Brain pericyte (primary cell): ENCODE measurements at places on chromosomes 12 and 14.

DNA sequence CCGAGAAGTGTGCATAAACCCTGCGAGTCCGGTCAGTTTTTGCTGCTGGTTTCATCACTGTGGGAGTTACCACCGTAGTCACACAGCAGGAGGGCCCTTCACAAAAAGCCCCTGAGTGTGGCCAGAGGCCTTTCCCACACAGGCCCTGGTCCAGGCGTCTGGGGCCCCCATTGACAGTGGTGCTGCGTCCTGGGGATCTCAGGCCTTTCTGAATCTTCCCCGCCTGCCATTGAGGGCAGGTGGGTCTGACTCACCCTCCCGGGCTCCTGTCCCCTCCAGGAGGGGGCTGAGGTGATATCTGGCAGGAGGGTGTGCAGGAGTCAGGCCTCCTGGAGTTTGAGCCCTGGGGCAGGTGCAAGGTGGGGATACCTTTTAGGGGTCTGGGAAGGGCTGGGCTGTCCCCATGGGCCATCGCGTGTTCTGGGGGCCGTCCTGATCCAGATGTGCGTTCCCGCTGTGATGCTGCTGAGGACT is 358.5 kb downstream of the TMEM121 start:
- no peak for DNase-seq

DNA sequence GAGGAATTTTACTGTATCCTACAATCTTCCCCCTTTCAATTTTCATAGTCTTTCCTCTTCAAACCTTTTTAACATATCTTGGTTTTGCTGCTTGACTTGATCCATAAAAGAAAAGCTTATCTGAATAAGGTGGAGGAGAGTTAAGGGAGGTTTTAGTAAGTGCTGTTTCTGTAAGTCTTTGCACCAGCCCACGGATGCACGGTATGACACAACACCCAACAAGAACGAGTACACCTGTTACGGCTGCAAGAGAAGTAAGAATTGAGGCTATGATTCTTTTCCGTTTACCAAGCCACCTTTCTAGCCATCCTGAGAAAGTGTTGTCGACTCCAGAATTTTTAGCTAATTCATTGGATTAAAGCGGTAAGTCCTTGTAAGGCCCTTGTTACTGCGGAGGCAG is 26.1 kb upstream of the CPNE8 start:
- DNase-seq: no peak

- no peak for DNase-seq
Measured at GRCh38 chr12:60399064-60399463, 803.2 kb downstream of the SLC16A7 start.

DNA sequence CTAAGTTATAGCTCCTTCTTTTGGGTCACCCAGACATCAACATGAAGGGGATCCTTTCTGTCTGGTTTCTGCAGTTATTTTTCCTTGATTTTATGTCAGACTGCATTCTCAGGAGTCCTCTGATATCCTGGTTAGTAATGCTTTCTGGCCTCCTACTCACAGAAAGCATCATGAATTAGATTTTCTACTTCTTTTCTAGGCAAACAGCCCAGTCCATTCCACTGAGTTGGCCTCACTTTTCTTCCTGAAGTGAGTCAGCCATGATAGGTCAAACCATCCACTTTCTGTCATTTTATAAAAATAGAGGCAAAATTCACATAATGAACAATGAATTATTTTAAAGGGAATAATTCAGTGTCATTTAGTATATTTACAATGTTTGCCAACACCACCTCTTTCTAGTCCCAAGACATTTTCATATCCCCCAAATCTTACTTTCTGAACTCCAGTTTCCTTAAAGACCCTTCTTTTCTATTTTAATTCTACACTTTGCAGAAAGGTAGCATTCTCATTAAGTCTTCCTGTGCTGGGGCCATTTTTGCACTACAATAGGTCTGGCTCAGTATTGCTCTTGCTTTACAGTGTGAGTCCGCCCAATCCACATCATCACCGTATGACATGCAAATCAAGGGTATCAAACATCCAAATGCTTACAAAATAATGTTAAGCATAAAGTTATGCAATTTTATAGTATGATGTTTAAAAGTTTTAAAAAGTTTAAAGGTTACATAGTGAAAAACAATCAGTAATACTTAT is 95.1 kb downstream of the UNC79 start:
- no peak for DNase-seq

GRCh38 chr12:2583642-2584401 is 210.9 kb upstream of the FKBP4 start:
- DNase-seq: no peak

GRCh38 chr14:84581041-84581440 is 948.9 kb upstream of the FLRT2 start:
- no peak for DNase-seq

- DNase-seq: no peak
Measured at GRCh38 chr12:19633641-19634040, 194.3 kb downstream of the AEBP2 start.

DNA sequence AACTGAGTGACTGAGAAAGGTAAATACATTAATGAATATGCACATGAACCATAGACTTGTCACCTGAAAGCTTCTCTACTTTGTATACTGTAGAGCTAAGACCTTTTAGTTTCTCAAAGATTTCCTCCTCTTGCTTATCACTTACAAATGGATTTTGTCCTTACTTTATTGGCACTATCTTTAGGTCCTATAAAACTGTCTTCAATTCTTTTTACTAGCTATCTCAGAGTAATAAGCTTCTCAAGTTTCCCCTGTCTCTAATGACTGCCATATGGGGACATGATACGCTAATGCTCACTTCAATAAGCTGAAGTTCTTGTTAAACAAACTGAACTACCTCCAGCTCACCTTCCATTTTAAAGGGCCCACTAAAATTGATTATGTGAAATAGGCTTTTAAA is 468.2 kb upstream of the CCDC196 start:
- no peak for DNase-seq

GRCh38 chr12:87883806-87884205 is 145.4 kb downstream of the C12orf50 start:
- no peak for DNase-seq

GRCh38 chr14:104734051-104734587 is 10.1 kb downstream of the ADSS1 start:
- DNase-seq: no peak

DNA sequence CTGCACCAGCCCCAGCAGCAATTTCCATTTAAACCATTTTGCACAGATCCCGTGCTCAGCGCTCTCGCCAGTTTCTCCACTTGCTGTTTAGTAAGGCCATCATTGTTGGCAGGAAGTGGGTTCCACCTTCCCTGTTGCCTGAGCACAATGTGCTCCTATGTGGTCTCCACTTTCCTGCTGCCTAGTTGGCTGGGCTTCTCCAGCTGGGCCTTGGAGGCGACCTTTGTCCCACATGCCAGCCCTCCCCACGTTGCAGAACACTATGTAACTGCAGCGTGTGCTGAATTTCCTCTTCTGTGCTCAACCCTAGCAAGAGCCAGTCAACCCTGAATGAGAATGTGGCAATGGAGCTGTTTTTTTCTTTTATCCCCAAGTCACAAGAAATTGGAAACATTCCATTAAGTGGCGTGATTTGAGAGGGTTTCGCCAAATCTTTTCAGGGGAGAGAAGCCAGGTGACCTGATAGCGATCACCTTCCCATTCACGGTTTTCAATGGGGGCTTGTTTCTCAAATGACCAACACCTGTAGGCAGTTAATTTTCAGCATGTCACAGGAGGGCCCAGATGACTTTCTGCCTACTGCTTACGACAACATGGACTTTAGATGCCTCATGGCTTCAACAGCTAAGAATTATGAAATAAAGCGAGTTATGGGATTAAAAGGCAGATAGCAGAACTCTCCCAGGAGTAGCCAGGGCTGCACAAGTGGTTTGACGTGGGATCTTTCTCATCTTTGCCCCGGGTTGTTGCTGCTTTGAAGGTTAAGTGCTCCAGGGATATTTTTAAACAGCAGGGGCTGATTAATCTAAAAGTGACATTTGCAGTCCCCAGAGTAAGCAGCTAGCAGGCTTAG is at the start of gene ACACB:
ACACB (plus strand) TSS at position 830 of the 853 bp plus-strand sequence. CDS start 22,819 bp downstream, outside the sequence.
- no peak for DNase-seq

DNA sequence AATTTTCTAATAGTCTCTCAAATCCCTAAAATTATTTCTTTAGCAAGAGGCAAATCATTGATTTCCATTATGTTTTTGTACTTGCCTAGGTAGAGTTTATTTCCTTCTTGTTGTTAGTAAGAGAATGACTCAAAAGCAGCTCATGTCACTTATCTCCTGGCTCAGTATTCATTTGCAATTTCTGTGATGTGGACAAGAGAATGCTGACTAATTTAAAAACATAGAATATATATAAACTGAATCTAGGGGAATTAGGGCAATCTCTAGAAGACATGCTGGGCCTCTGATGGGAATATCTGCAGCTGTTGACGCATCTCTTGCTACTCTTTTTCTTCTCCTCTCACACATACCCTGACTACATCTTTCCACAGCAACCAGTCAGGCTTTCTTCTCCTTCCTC is 130.8 kb upstream of the PRKD1 start:
- no peak for DNase-seq

GRCh38 chr12:10562306-10562933 is 51.0 kb downstream of the MAGOHB start:
- DNase-seq: no peak

GRCh38 chr14:60590991-60591414 is 58.3 kb downstream of the SIX1 start:
- DNase-seq: no peak

GRCh38 chr14:80959496-80959895 is 4.1 kb downstream of the TSHR start:
- no peak for DNase-seq

- no peak for DNase-seq
Measured at GRCh38 chr14:27256805-27257204, 659.0 kb upstream of the NOVA1 start.

DNA sequence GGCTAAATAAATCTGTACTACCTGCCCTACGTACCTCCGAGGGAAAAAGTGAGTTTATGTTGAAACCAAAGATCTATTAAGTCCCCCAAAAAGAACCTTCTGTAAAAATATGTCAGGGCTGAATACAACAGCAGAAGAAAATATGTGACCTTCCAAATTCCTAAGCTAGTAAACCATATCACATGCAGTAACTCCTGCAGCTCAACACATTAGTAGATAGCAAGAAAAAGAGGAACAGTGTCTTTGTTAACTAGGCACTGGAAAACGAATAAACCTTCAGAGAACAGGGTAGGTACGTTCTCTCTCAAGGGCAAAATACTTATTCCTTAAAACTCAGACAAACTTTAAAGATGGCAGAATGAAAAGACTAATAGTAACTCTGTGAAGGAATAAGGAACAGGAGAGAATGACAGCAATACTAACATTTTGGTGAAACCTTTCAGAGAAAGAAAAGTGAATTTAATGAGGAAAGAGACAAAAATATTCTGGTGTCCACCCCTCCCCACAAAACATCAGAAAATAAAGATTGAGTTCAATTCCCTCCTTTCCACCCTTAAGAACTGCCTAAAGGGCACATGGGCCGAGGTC is 18.0 kb downstream of the CBX5 start:
- DNase-seq: no peak

DNA sequence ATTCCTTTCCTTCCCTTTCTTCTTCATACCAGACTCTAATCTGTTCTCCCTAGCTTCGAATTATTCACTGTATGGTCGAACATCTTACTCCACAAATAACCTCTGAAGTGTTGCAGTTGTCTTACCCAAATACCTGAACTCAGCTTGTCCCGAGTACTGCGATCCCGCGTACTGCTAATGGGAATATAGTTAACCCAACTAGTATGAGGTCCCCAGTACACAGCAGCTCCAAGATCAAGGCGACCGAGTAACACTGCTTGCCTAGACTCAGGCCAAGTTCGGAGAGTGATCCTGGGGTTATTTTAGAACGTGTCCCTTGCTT is 462 bp upstream of the ETNK1 start:
- no peak for DNase-seq

DNA sequence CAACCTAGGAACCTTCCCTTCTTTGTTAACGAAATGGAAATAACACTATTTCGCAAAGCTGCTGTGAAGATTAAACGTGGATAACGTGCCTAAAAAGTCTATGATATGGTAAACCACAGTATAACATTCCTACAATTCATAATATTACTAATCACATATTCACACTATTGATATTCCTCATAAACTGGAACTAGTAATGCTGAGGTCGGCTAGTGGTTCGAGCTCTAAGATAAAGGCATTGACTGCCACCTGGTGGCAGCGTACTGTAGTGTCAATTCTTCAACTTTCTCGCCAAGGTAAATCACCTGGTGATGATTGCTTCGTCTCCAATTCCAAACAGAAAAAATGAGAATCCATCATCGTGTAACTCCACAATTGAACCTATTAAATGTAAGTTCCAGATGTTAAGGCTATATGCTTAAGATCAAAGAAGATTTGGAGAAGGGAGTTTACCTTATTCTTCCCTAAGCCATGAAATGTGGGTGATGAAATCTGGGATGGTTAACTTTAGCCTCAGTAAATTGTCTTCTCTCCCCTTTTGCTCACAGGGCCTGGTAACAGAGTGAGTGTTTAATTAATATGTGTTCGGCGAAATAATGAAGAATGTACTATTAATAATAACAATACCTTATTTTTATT is 197.5 kb upstream of the TMEM132C start:
- DNase-seq: no peak

- DNase-seq: no peak
Measured at GRCh38 chr12:95551305-95551704, at the start of gene USP44. Gene USP44 (minus strand): TSS chr12:95551476. CDS start chr12:95534256, 17,220 bp downstream.

GRCh38 chr12:46361667-46362034 is 10.9 kb downstream of the SLC38A2 start:
- DNase-seq: no peak

- DNase-seq: no peak
Measured at GRCh38 chr12:122807651-122808050, 27.6 kb upstream of the HIP1R start.

DNA sequence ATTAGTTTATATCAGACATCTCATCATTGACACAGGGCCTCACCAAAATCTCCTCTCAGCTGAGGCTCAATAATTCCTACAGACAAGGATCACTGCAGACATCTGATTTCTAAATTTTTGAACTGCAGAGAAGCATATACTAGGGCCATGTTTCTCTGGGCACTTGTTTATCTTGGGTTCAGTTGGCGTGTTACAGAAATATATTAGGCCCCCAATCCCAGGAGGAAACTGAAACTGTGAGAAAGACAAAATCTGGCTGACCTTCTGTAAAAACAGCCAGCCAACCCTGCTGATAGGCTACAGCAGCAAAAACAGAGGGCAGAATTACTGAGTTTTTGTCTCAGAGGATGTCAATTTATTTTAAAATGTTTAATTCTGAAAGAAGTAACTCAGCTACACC is 634.6 kb downstream of the ETNK1 start:
- peak; percentile 11 for DNase-seq

DNA sequence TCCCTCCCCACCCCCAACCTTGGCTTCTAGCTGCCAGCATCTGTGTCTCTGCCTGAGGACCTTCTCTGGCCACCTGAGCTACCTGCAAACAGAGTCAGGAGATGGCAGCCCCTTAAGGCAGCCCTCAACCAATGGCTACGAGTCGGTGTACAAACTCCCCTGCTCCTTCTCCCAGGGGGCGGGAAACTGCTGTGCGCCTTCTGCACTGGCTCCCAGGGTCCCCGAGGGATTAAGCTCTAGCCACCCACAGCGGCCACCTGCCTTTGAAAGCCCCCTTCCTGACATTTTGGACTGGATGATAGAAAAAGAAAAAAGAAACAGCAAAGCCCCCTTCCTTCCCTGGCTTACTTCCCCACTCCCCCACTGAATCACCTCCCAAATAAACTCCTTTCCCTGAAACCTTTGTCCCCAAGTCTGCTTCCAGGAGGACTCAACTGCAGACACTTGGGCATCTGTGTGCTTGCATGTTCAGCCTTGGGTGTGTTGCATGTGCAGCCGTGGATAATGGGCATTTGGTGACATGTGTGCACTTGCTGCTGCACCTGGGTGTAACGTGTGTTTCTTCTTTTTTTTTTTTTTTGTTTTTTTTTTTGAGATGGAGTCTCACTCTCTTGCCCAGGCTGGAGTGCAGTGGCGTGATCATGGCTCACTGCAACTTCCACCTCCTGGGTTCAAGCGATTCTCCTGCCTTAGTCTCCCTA is 6.0 kb downstream of the SDS start:
- DNase-seq: no peak
